AML-193 (cell line): ENCODE measurements at places on chromosomes 12 and 14.

GRCh38 chr12:65123435-65124063 is 2.4 kb upstream of the WIF1 start:
- DNase-seq, result peak; percentile 86

- DNase-seq, result no peak
Measured at GRCh38 chr14:35254736-35255135, 37.4 kb upstream of the PSMA6 start.

- peak; percentile 99 for DNase-seq
Measured at GRCh38 chr14:70882776-70883492, 24.3 kb upstream of the PCNX1 start.

DNA sequence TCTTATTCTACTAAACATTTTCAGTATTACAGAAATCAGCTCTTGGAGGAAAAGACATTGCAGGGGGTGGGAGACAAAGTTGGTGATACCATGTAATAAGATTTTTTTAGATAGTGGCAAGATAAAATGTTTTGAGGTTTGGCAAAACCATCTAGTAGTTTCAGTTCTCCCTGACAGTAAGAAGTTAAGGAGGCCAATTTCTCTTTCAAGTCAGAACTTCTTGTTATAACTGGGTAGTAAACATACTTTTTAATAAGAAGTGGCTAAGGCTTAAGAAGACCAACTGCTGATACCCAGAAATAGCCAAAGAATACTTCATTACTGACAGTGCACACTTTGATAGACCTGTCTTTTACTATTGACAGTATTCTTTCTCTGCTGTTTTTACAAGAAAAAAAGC is 452.3 kb downstream of the DIO2 start:
- DNase-seq, result no peak

- DNase-seq, result no peak
Measured at GRCh38 chr12:29249930-29250329, 100.9 kb downstream of the FAR2 start.

GRCh38 chr12:122333142-122334087 is 67.1 kb upstream of the VPS33A start:
- DNase-seq, result no peak

- no peak for DNase-seq
Measured at GRCh38 chr12:4700621-4701026, 19.6 kb upstream of the GALNT8 start.

DNA sequence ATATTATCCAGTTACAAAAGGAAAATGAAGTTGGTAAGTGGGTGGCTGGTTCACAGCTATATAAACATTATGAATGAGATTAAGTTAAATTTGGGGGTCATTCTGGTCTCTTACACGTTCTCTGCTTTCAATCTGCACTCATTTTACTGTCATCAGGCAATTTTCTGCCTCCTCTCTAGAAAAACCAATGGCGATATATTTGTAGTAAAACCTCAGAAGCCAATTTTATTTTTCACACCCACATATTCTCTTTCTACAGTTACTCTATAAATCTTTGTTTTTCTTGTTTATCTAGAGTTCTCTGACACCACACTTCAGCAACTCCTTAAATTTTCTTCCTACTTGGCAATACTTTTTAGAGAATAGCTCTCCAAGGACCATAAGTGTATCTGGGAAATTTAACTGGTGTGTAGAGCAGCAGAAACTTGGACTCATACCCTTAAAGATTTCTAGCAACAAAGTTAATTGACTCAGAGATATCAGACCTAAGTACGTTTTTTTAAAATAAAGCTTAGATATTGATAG is 926.9 kb downstream of the TMTC2 start:
- DNase-seq, result no peak

DNA sequence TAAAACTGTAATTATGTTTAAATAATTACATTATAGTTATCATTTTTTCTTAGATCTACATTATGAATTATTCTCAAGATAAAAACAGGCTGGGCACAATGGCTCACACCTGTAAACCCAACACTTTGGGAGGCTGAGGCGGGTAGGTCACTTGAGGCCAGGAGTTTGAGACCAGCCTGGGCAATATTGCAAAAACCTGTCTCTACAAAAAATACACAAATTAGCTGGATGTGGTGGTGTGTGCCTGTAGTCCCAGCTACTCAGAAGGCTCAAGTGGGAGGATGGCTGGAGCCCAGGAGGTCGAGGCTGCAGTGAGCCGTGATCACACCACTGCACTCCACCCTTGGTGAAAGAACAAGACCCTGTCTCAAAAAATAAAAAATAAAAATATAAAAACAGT is 40.3 kb upstream of the KCNJ8 start:
- no peak for DNase-seq
